ENCODE measurements at places on chromosomes 2 and 18. TPM values are rescaled to one million over a fixed set of nuclear protein-coding genes. Genes with fewer than 3 reads are reported as not detected.

DNA sequence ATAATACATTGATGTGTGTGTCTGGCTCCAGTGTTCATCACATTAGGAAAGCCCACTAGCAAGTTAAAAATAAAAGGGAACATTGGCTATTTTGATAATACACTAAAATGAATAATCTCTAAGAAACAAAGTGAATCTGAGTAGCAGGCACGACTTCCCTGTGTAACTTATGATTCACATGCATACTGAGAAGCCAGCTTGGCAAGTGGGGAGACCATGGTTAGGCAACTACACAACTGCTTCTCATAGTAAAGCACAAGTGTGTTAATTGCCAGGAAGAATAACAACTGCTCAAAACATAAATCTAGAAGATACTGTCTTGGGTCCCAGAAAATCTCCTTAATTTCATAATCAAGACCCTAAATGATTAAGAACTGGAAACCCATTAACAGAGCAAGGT lies 4.0 kb downstream of the MYO5B start:
- no peak for DNase-seq

GRCh38 chr18:45066210-45066609 lies 385.5 kb downstream of the SETBP1 start:
- DNase-seq, result no peak

- DNase-seq, result no peak
Measured at GRCh38 chr2:7986431-7986830, 695.4 kb upstream of the ID2 start.

GRCh38 chr2:188569431-188570165 lies 277.9 kb downstream of the GULP1 start:
- no peak for DNase-seq

Gene OSR1
- 0.70 TPM for total RNA-seq

DNA sequence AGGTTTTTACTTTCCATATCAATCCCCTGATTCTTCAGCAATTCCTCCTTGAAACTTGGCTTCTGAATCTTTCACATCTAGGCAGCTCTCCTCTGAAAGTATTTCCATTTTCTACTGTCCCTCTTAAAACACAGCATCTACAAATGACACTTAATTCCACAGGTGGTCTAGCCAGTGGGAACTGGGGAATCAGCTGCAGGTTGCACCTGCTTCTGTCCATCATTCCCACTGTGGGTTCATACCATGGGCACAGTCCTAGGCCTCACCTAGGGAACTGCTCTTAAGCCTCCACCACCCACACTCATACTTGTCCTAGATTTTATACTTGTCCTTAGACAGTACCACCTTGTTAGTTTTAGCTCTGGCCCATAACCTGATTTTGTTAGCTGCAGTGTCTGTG lies 2.2 kb downstream of the LOXL3 start:
- no peak for DNase-seq
